Osteoblast (primary cell): ENCODE measurements at places on chromosomes 5 and 9. TPM values are rescaled to one million over a fixed set of nuclear protein-coding genes. Genes with fewer than 3 reads are reported as not detected.

The SLC36A3 gene
- total RNA-seq: not detected in 2 replicates

GRCh38 chr5:110769000-110769681, 30.3 kb downstream of the SLC25A46 start:
- peak overlapping the region; percentile 55 for H3K27ac ChIP-seq
- DNase-seq: no peak
- no peak overlapping the region for H3K4me3 ChIP-seq
- peaks cover 6% of the 10 kb centered on the region for H3K4me1 ChIP-seq
- no peaks in the 10 kb centered on the region for H3K27me3 ChIP-seq

The GPR150 gene
- 0.29 and 0.36 TPM in 2 replicates for total RNA-seq

DNA sequence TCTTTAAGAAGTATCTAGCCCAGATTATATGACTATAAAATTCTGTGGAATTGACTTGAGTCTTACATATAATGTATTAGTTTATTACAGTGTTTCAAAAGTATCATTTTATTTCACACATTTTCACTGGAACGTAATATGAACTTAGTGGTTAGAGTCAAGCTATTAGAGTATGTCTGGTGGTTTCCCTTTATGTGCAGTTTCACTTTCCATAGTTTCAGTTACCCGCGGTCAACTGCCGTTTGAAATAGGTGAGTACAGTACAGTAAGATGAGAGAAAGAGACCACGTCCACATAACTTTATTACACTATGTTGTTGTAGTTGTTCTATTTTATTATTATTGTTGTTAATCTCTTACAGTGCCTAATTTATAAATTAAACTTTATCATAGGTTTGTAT, 50.5 kb downstream of the COMMD10 start:
- H3K36me3 ChIP-seq: no peaks in the 10 kb centered on the region
- no peaks in the 10 kb centered on the region for H3K27me3 ChIP-seq
- peaks cover 3% of the 10 kb centered on the region for H3K4me1 ChIP-seq
- H3K4me3 ChIP-seq: no peak overlapping the region
- H3K27ac ChIP-seq: no peak overlapping the region
- peak; percentile 22 for DNase-seq

DNA sequence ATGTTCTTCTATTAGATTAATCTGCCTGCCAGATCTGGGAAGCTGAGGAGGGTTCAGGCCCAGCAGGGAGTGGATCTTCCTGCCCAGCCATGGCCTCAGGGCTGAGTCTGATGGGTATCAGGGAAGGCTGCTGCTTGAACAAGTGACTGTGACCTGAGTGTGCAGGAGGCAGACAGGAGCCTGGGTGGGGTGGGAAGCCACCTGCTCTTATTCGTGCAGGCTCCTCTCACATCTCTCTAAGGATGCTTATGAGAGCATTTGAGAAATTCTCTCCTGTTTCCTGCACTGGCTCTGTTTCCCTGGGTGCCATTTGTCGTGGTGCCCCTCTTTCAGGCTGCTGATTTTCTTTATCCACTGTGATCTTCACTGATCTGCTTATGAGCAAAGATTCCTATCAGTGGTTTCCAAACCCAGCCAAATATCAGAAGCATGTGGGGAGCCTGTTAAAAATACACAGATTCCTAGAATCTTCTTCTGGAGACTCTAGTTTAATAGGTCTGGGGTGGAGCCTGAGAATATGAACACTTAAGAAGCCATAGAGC, 2.1 kb downstream of the RGS3 start:
- no peak overlapping the region for H3K27ac ChIP-seq
- DNase-seq: no peak
- H3K27me3 ChIP-seq: peaks cover 8% of the 10 kb centered on the region
- H3K36me3 ChIP-seq: no peaks in the 10 kb centered on the region

The PCDHB9 gene
- 1.2 and 1.8 TPM in 2 replicates for total RNA-seq

The TAL2 gene
- 0.36 and 0.59 TPM in 2 replicates for total RNA-seq

DNA sequence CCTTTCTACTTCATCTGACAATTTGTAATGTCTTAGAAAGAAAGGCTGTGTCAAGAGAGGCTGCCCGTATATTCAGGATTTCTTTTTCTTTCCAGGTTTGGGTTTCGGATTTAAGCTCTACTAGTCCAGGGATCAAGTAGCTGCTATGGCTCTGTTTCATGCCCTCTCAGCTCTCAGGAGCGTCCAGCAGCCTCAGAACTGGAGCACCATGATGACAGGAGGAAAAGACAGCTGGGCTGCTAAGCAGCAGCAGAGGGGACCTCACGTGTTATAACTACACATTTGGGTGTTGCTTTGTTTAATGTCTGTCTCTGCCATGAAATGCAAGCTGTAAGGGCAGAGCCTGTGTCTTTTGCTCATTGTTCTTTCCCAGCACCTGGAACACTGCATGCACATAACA, 28.5 kb downstream of the TBC1D2 start:
- no peaks in the 10 kb centered on the region for H3K27me3 ChIP-seq
- H3K27ac ChIP-seq: no peak overlapping the region
- DNase-seq: no peak
- no peak overlapping the region for H3K4me3 ChIP-seq
- H3K36me3 ChIP-seq: peaks cover 79% of the 10 kb centered on the region

- H3K4me1 ChIP-seq: no peaks in the 10 kb centered on the region
- no peak overlapping the region for H3K27ac ChIP-seq
- no peaks in the 10 kb centered on the region for H3K36me3 ChIP-seq
These were observed 60.0 kb downstream of the RALGPS1 start for GRCh38 chr9:126974594-126974993.
